Left renal cortex interstitium (tissue), 4 donors: ENCODE measurements at places on chromosomes 1 and 21.

DNA sequence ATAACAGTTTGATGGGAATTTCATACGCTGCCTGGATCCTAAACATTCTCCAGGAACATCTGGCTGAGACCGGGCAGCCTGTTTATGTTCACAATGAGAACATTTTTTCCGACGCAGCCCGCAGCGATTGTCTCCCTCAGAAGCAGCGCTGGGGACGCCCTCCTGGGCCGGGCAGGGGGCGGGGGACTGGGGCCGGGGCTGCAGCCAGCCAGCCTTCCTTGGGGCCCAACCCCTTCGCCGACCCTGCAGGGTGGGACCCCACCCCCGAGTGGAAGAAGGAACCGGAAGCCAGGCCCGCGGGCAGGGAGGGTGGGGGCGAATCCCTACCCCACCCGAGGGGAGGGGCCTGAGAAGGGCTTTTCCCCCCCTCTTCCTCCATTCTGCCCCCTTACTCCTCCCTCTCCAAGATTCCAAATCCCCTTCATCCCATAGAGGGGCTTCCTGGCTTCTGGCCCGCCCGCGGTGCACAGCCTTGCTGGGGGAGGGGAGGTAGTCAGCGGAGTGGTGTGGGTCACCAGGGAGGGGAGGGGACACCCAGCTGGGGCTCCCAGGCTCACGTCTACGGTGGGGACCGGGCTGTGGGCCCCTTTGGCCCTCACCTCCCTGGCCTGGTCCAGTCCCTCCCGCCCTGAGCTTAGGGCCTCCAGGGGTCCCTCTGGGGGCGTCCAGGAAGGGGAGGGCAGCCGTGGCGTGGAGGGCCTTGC lies 60.6 kb downstream of the WNT9A start:
- DNase-seq: no peak

DNA sequence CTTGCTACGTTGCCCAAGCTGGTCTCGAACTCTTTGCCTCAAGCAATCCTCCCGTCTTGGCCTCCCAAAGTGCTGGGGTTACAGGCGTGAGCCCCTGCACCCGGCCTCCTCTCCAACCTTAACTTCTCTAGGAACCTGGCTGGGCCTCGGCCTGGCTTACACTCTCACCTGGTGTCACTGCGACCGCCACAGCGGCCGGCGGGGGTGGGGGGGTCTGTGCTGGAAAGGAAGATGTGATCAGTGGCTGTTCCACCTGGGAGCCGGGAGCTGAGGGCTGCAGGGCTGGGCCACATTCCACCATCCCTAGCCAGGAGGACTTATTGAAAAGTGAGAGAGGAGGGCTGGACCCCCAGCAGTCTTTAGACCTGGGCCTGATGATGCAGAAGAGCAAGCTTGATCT lies 48.6 kb downstream of the HSPG2 start:
- DNase-seq: no peak

- DNase-seq: no peak
Observed at GRCh38 chr1:115982400-115982799, 6.1 kb downstream of the SLC22A15 start.

DNA sequence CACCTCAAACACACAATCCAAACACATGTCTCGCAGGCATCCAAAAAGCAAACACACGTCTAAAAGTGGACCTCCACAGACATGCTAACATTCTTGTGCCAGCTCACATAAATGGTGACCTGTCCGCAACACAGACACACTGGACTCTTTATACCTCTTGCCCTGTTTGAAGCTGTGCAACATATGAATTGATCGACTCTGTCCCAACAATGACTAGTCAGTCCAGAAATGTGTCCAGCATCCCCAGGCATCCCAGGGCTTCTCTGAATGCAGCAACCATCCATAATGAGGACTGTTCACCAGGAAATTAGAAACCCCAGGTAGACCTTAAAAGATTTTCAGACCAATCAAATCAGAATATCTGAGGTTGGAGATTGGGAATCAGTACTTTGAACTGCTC lies 3.2 kb downstream of the DDR2 start:
- DNase-seq: no peak

- DNase-seq: no peak
Observed at GRCh38 chr1:7171168-7171567, 385.9 kb downstream of the CAMTA1 start.

DNA sequence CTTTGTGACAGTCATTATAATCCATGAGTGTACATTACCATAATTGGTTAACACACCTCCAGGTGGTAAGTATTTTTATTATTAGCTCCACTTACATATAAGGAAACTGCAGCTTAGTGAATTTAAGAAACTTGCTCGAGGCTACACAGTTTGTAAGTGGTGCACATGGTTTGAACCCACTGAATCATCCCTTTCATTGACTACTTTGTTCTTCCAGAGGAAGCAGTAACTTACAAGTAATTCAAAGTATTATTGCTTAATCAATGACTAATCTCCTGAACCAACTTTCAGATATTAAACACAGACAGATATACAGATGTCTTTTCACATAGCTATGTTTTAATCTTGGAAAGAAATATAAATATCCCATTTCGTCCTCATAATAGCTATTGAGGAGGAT lies 18.7 kb upstream of the CLDN8 start:
- no peak for DNase-seq

DNA sequence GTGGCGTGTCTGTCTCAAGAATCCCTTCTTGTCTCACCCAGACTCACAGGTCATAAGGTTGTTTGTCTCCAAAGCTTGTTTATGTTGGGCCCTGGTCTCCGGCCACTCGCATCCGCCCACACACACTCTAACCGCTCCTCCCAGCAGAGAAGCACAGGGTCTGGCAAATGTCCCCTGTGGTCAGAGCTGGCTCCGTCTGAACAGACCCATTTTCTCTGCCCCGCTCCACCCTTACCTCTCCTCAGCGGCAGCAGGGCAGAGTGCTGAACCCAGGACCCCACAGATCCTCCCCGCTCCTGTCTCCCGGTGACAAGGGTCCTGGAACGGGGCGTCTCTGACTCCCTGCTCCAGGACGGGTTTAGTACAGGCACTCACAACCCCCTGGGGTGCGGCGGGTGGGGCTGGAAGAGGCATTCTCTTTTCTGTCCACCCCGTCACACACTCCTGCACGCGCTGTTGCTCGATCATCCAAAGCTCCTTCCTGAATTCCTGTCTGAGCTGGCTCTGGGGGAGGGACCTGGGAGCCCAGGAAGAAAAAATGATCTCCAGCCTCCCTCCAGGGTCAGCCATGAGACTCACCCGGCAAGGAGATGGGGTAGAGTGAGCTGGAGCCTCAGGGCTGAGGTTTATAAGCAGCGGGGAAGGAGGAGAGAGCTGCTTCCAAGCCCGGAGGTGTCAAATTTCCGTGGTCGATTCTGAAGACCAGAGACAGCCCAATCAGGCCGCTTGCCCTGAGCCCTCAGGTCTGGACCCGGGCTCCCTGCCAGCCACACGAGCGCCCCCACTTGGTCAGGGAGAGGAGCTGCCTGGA lies at the start of gene S100A13:
Gene S100A13, minus strand, starts transcription at position 602 of the 811 bp plus-strand sequence. CDS start 1,033 bp downstream, outside the sequence.
- peak; percentile 83 for DNase-seq

GRCh38 chr21:18007121-18007520 lies 188.0 kb upstream of the C21orf91 start:
- DNase-seq: no peak

DNA sequence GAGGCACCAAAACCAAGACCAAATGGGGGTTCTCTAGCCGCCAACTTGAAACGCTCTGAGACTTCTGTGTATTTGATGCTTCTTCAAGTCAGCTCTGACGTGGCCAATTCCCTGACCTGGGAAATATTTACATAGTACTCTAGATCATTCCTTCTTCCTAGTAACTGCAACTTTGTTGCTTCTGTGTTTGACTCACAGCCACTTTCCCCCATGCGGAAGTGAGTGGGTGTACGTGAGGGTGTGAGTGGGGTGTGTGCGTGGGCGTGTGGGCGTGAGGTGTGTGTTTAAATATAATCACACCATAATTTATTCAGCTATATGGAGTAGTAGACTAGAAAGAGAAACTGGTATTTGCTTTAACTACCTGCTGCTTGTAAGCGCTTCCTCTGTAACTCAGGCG lies 111.0 kb downstream of the TAS1R2 start:
- no peak for DNase-seq

DNA sequence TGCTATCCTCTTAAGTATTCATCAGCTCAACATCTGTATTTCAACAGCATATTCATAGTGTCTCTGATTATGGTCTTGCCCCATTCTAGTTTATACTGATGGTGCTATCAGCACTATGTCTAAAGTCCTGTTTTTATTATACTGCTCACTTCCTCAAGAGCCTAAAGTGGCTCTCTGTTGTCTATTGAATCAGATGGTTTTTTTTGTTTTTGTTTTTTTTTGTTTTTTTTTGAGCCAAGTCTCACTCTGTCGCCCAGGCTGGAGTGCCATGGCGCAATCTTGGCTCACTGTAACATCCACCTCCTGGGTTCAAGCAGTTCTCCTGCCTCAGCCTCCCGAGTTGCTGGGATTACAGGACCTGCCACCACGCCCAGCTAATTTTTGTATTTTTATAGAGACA lies 6.1 kb downstream of the STX12 start:
- no peak for DNase-seq

GRCh38 chr1:91428182-91428798 lies 23.7 kb upstream of the HFM1 start:
- DNase-seq: no peak

GRCh38 chr1:32759997-32760623 lies 57.0 kb downstream of the YARS1 start:
- no peak for DNase-seq

GRCh38 chr1:205449750-205450443 lies 5.9 kb downstream of the BLACAT1 start:
- no peak for DNase-seq

GRCh38 chr1:5992814-5993555 lies 760 bp upstream of the NPHP4 start:
- no peak for DNase-seq

- no peak for DNase-seq
Observed at GRCh38 chr1:195188821-195189220, 1419.4 kb downstream of the KCNT2 start.

DNA sequence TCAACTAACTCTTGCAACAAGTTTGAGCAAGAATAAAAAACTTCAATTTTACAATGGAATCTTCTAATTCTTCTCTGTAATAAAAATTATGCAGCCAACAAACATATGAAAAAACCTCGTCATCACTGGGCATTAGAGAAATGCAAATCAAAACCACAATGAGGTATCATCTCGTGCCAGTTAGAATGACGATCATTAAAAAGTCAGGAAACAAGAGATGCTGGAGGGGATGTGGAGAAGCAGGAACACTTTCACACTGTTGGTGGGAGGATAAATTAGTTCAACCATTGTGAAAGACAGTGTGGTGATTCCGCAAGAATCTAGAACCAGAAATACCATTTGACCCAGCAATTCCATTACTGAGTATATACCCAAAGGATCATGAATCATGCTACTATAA lies 327.5 kb upstream of the LYPLAL1 start:
- no peak for DNase-seq

DNA sequence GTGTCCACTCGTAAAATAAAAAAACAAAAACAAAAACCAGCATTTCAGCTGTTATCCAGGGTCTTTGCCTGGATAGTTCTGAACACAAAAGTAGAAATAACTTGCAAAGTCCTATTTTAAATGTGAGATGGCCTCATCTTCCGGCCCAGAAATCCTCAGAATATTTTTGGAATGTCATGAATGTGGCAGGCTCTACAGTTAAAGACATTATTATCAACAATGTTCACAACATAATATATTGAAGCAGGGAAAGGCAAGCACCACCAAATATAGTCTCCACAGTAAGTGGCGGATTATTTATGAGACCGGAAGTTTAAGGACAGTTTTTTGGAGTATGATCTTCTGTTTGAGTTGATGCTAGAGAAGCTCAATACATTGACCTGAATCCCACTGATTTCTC lies 1.2 kb upstream of the C1orf198 start:
- DNase-seq: no peak

GRCh38 chr1:35863881-35864625 lies 19.0 kb upstream of the AGO1 start:
- no peak for DNase-seq

DNA sequence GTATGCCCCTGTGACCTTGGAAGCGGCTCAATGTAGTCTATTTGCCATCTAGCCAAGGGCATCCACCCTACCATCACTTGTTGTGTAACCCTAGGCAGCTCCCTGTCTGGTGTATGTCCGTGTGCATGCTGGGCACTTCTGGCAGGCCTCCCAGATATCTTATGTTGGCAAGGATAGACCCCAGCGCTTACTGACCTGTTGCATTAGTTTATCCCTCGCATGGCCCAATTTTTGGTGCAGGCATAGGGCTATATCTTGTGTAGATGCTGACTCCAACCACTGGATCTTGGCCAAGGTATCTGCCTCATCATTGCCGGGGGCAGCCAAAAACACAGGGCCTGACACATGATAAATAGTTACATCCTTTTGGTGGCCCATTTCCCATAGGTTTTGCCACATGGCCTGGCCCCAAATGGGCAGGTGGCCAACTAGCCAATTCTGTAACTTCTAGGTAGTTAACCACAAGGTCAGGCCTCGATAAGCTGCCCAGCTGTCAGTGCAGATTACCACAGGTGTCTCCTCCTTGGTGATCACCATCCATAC lies 14.0 kb upstream of the TBX19 start:
- DNase-seq: no peak

GRCh38 chr1:62800281-62800680 lies 16.3 kb downstream of the ATG4C start:
- DNase-seq: no peak

GRCh38 chr1:234585330-234586055 lies 24.5 kb downstream of the IRF2BP2 start:
- no peak for DNase-seq

DNA sequence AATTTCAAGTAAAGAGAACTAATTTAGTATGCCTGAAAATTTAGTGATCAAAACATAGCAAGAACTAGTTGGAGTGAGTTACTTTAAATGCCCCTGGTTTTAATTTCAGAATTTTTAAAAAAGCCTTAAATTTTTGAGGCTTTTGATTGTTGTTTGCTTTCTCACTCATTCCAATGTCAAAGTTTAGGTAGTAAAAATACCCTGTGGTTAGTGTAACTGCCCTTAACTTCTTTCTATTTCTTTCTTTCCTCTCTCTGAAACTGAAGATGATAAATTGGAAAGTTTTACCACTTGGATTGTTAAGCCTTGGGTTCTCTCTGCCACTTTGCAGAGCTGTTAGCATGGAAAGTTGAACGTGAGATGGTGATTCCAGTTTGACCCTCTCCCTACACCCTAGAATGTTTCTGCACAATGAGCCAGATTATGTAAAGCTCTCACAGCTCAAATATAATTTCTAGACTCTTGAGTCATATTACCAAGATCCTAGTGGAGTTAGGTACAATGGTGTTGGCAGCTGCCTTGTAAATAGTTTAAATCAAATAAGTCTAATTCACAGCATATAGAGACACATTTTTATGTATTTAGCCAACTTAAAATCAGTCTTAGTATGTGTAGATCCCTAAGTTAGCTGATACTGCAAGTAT lies 192.4 kb upstream of the SGIP1 start:
- DNase-seq: no peak

DNA sequence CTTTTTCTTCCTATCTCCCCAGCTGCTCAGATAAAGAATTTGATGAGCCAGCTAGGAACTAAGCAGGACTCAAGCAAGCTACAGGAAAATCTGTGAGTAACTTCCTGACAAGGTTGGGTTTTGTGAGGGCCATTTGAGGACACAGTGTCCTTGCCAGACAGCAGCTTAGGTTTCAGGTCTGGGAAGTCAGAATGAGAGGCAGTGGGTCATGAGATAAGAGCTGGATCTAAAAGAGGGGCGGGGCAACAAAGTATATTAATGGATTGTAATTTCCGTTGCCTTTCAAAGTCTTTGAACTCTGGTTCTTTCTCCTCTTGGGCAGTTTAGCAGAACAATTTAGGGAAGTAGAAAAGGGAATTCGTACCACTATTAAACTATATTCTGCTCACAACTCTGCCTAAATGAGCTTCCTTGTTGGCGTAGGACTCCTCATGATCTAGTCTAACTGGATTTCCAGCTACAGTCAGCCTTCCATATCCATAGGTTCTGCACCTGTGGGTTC lies 16.6 kb downstream of the STX12 start:
- DNase-seq: no peak
